NCI-H1105 (cell line): ENCODE measurements at places on chromosomes 2 and 18.
A peak's percentile ranks its signal among the peaks of the same experiment; 100 is the strongest.

DNA sequence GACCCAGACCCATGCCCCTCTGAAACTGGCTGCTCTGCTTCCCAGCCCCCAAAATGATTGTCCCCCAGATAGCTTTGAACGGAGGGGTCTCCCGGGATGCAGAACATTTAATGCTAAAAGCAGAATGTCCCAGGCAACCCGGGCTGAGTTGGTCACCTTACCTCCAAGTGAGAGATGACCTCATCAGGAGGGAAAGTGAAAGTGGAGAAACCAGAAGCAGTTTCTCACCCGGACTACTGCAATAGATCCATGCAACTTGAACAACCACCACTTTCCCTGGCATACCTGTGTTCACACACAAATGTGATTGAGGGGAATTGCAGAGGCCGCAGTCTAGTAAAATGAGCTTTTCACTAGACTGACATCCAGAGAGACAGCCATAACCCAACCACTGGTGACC is 75.3 kb upstream of the NPAS2 start:
- DNase-seq: no peak

- no peak for DNase-seq
Observed at GRCh38 chr2:176493226-176493825, 224.1 kb downstream of the MTX2 start.

DNA sequence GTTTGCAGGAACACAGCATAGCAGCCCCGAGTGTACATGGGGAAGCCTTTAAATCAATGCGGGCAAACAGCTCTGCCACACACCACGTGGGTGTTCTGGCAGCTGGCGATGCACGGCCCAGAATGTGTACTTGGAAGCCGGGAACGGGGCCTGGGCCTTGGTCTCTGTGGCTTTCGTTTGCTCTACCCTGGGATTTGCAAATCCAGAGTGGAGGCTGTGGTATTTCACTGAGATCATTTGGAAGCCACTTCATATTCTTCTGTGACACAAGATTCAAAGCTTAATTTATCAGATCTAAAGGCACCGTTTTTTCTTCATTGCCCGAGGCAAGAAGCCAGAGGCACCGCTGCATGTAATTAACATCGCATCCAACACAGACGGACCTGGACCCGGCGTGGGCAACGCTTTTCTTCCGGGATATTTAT is 246.3 kb upstream of the MYT1L start:
- DNase-seq: no peak

DNA sequence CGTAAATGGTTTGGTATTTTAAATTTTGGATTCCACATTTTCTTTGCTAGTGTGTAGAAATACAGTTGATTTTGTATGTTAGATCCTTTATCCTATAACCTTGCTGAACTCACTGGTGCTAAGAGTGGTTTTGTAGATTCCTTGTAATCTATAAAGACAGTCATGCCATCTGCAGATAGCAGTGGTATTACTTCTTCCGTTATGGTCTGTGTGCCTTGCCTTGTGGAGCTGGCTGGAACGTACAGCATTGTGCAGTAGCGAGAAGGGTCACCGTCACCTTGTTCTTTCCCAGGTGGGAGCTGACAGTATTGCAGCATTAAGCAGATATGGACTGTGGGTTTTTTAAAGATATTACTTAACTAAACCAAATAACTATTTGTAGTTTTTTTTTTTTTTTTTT is 33.7 kb downstream of the ATP9B start:
- no peak for DNase-seq

DNA sequence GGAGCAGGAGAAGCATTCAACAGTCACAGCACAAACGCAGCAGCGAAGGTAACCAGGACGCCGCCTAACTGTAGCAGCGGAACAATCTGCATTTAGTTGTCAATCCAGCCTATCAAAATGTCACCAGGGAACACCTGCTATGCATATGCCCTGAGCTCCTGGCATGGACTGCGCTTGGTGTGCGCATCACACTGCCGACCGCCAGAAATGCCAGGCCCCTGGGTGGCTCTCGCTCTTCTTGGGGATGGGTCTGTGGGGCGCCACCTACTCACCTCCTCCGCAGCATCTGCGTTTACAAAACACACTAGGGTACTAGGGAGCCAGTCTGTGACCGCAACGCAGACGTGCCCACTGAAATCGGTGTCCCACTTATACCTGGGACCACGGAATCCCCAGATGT is 31.7 kb downstream of the ZNF516 start:
- DNase-seq: no peak

GRCh38 chr18:7940971-7941370 is 373.9 kb downstream of the PTPRM start:
- peak; percentile 30 for DNase-seq

- DNase-seq: no peak
Observed at GRCh38 chr2:128054104-128054885, 26.4 kb upstream of the SAP130 start.

DNA sequence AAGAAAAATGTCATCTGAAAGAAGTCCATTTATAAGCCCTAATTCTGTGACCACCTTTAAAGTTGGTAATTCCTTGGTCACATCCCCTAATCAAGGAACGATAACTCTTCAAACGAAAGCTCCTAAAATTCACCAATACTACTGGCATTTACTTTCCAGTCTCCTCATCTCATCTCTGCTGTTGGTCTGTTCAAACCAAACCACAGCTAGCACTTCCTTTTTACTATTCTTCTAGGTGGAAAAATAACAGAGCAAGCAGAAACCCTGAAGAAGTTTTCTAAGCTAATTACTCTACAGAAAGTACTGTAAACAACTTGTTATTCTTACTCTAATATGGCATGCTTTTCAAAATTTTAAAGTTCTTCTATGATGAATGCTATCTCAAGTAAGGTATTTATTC is 21.6 kb downstream of the TIA1 start:
- no peak for DNase-seq

GRCh38 chr2:232354069-232354468 is 24.5 kb upstream of the ALPP start:
- no peak for DNase-seq

- DNase-seq: no peak
Observed at GRCh38 chr2:29560030-29560429, 361.4 kb downstream of the ALK start.

- no peak for DNase-seq
Observed at GRCh38 chr2:69080071-69080470, 67.1 kb downstream of the ANTXR1 start.

DNA sequence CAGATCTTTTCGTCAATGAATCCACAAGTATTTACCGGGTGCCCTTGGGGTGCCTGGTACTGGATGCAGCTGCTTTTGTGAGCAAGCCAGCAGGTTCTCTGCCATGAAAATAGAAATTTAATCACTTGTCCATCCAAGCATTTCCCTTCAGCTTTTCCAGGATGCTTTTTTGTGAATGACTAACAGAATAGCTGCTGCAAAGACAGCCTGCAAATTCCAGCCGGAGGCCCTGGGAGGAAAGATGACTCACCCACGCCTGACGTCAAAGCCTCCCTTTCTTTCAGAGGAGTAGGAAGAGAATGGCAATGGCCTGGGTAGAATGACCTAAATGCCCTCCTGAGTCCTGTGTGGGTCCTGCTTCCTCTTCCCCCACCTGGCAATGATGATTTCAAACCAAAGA is 111.9 kb downstream of the AP1S3 start:
- DNase-seq: no peak

- DNase-seq: no peak
Observed at GRCh38 chr2:235333076-235333475, 160.8 kb upstream of the AGAP1 start.

- DNase-seq: no peak
Observed at GRCh38 chr2:39780825-39781600, 2.0 kb upstream of the THUMPD2 start.

- no peak for DNase-seq
Observed at GRCh38 chr2:172230889-172231401, 128.2 kb upstream of the DLX2 start.

- no peak for DNase-seq
Observed at GRCh38 chr2:230326453-230327417, at the start of gene SP140L. TSS of gene SP140L (plus strand) at chr2:230327193. CDS start at chr2:230327270, 77 bp downstream.

GRCh38 chr2:179107737-179108136 is 57.8 kb upstream of the CCDC141 start:
- no peak for DNase-seq
